Stimulated activated CD8-positive, alpha-beta memory T cell treated with anti-CD3 and anti-CD28 coated beads, Interleukin-2, amount 100 ng/mL, for 1 hour (primary cell): ENCODE measurements at places on chromosomes 4 and X.

- no peak for DNase-seq
These were observed 18.0 kb downstream of the LYAR start for GRCh38 chr4:4271912-4272311.

GRCh38 chr4:111814961-111815360 lies 330.3 kb upstream of the FAM241A start:
- DNase-seq = no peak

DNA sequence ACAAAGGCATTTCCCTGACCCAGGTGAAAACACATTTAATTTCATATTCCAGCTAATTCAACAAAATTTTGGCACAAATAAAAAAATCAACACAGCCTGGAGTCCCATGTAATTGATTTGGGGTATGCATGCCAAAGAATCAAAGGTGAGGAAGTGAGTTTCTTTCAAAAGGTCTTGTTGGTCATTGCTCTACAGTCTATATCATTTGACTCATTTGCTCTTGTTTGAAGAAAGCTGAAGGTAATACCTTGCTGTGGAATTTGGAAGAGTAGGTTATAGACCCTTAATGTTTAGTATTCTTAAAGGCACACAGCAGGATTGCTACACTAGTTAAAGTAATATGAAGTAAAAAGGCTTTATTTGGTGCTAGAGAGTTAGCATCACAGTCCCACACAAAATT lies 25.4 kb downstream of the COL4A6 start:
- no peak for DNase-seq

- DNase-seq = no peak
These were observed 6.4 kb upstream of the FRMPD3 start for GRCh38 chrX:107442914-107443527.

DNA sequence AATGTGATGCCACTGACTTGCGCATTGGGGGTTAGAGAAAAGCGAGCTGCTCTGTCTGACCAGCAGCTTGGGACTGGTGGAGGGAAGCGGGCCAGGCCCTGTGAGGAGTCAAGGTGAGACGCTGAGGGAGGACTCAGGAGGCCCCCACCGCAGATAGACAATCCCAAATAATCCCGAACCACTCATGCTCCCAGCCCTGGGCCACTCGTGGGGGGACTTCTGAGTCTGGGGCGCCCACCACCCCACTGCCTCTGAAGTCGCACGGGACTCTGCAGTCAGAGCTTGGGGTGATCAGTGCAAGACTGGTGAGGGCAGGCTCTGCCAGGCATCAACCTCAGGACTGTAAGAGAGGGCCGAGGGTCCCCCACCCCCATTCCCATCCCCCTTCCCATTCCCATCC lies 6.9 kb downstream of the MAGEA4 start:
- DNase-seq = no peak

DNA sequence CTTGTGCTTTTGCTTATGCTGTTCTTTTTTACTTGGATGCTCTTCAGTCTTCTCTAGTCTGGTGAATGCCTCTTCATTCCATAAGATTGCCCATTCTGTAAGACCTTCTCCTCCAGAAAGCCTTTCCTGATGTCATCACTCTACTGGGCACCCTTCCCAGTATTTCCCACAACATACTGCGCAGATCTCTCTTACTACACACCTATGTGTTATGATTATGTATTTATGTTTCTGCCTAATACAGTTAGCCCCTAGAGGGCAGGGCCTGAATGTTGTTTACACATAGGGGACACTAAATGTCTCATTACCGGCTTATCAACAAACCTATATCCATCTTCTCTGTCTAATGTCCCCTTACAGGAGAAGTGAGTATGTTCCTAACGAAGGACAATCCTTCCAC lies 21.1 kb downstream of the AIFM1 start:
- DNase-seq = no peak

- no peak for DNase-seq
These were observed 79.5 kb downstream of the STOX2 start for GRCh38 chr4:183984566-183984965.

DNA sequence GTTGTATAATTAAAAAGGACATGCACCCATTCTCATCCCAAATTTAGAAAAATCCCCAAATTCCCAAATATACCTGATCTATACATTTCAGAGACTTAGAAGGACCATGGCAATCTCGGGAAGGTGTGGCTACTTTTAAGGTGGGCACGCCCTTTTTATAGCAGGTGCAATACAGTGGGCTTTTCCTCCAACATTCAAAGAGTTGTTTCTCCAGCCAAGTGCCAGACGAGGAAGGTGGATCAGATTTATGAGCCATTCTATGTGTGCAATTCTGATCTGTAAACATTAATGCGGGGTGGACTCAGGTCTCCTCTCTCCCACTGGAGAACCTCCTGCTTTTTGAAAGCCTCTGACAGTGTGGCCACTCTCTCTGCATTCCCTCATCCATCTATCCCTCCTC lies 33.8 kb downstream of the PRKX start:
- no peak for DNase-seq
